ENCODE measurements at places on chromosomes 6 and 20.

GRCh38 chr20:52443874-52444273 is 252.3 kb upstream of the ZFP64 start:
- DNase-seq = no peak

GRCh38 chr6:100553243-100553642 is 88.5 kb upstream of the SIM1 start:
- no peak for DNase-seq

GRCh38 chr6:41774841-41775240 is 4.9 kb downstream of the FRS3 start:
- no peak for DNase-seq

DNA sequence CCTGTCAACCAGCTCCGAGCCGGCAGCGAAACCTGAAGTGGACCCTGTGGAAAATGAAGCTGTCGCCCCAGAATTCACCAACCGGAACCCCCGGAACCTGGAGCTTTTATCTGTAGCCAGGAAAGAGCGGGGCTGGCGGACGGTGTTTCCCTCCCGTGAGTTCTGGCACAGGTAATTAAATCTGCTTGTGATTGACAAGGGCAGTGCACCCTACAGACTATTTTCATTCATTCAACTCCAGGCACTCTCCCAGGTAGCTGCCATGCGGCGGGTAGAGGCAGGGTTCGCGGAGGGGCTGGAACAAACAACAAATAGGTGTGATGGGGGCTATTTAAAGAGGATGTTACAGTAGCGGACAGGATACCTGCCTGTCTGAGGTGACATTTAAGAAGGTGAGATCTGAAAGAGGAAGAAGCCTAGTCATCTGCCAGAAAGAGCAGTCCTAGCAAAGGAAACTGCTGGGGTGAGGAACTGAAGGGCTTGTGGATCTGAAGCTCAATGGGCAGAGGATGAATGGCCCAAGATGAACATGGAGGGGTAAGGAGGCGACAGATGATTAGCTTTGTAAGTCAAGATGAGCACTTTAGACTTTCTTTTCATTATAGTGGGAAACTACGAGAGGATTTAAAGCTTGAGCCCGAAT is 810 bp downstream of the MRPL18 start:
- no peak for DNase-seq

DNA sequence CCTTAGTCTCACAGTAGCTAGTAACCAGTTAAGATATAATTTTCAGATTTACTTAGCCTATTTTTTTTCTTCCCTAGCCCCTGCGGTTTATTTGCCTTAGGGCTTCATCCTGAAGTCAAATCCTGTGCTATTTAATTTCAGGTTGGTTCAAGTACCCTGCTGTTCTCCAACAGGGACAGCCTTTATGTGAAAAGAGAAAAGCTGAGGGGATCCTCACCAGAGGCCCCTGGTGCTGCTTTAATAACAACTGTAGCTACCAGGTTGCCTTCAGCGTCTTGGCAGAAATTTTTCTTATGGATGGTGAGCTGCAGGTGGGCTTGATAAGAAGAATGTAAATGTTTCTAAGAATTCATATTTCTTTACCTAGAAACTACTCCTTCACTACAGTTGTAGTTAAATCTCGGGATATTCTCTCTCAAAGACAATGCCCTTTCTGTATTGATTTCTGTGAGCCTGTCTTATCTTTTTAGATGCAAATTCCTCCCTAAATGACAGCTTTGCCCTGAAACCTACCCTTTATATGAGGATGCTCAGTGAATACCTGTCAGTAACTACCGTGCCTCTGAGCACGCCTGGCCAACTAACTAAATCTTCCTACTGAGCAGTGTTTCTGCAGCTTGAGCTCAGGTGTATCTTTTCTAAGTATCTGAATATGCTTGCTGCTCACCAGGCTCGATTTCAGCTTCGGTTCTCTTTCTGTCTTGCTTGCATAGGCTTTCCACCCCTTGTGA is 320.5 kb downstream of the MMUT start:
- no peak for DNase-seq

GRCh38 chr20:11926292-11926998 is 8.8 kb downstream of the BTBD3 start:
- DNase-seq = no peak

DNA sequence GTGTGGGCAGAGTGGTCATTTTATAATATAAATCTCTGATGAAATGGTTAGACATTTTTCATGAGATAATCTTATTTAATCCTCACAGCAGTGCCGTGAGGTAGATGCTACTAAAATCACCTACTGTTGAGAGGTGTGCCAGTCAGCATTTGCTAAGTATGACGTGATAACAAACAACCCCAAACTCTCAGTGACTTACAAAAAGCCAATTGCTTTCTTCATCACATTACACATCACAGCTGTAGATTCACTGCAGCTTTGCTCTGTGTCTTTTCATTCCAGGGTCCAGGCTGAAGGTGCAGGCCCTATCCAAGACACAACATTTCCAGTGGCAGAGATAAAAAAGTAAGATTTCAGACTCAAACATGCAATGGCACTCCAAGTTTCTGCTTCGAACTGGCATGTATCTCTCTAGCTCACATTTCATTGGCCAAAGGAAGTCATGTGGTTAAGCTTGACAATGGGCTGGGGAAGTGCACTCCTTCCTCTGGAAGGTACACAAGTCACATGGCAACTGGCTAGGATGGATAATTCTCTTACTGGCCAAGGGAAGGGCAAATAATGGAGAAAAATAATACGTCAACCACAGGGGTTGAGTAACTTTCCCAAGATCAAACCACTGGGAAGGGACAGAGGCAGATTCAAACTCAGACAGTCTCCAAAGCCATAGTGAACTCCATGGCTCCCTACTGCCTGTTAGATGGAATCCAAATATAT is 69.5 kb upstream of the EPB41L1 start:
- DNase-seq = no peak

DNA sequence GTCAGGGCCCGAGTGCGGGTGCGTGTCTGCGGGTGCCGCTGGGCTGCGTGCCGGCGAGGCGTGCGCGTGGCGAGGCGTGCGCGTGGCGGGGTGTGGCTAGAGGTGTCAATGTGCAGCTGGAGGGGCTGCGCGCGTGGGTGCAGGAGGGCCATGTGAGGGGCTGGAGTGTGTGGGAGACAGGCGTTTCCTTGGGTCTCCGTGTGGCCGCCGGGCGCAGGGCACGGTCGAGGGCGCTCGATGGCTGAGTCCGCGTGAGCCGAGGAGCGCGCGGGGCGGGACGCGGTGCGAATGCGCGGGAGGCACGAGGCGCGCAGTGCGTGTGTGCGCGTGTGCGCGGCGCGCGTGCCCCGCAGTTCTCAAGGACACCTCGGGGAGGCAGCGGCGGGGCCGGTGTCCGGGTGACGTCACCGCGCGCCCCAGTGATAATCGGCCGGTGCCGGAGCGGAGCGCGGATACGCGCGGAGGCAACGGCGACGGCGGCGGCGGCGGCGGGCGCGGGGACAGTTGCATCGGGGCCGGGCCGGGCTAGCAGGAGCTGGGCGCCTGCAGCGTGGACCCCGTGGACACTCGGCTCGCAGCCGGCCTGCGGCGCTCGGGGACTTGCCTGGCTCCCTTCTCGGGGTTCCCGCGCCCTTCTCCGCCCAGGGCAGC is 38.7 kb downstream of the YTHDF1 start:
- no peak for DNase-seq

GRCh38 chr6:75102301-75102700 is 103.6 kb downstream of the COL12A1 start:
- DNase-seq = no peak

All from activated CD4-positive, alpha-beta T cell treated with anti-CD3 and anti-CD28 coated beads, Interleukin-2, amount 50 U/mL, for 24 hours (primary cell).